ENCODE measurements at places on chromosomes 3 and 15.

- no peak for DNase-seq
Observed at GRCh38 chr15:41443275-41443674, 26.4 kb downstream of the RTF1 start.

GRCh38 chr3:96750094-96750767 lies 64.2 kb upstream of the EPHA6 start:
- no peak for DNase-seq

- no peak for DNase-seq
Observed at GRCh38 chr3:18097989-18098388, 327.1 kb downstream of the SATB1 start.

GRCh38 chr3:122184591-122184929 lies 1.1 kb downstream of the CASR start:
- no peak for DNase-seq

- DNase-seq, result no peak
Observed at GRCh38 chr15:93110502-93111040, 21.6 kb upstream of the RGMA start.

DNA sequence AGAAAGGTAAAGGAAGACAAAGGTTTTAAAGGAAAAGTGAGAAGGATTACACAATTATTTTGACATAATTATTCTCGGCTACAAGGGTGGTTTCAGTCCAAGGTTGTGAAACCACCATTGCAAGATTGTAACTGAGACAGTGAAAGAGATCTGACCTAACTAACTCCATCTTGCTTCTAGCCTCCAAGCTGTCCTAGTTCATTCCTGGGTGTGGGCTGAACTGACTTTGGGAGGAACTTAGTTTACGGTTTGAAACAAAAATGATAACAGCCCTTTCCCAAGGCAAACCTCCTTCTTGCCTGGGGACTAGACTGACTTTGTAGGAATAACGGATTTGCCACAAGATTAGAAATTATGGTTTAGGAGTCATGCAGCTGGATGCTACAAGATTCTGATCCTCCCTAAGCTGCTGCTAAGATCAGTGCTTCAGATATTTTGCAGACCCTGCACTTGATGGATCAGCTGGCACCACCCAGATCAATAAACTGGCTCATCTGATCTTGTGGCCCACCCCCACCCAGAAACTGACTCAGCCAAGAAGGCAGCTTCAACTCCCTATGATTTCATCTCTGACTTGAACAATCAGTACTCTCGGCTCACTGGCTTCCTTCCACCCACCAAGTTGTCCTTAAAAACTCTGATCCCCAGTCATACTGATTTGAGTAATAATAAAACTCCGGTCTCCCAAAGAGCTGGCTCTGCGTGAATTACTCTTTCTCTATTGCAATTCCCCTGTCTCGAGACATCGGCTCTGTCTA lies 57.7 kb upstream of the AADACL2 start:
- no peak for DNase-seq

- no peak for DNase-seq
Observed at GRCh38 chr3:77147836-77148578, 108.1 kb downstream of the ROBO2 start.

DNA sequence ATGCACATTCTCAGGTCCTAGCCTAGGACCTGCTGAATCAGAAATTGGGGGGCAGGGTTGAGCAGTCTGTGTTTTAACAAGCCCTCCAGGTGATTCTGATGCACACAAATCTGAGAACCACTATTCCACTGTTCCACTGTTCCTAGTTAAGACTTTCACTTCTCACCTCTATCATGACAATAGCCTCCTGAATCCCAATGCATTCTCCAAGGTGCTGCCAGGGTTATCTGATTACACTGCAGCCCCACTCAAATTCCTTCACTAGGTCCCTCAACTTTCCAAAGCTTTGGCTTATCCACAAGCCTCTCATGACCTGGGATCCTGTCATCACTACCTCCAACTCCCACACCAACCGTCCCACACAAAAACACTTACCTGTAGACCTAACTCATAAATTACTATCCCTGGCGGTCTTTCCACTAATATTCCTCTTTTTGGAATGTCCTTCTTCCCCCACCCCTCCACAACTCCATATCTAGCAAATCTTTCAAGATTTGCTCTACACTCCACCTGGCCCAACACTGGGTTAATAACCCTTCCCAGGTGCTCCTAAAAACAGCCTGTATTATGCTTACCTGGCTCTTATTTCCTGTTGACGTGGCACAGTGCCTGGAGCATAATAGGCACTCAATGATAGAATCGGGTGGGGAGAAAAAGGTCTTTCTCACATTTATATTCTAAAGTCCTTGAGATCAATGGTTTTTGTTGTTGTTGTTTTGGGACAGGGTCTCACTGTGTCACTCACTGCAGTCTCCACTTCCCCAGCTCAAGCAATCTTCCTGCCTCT lies 27.2 kb downstream of the TBL1XR1 start:
- no peak for DNase-seq

All from activated CD4-positive, alpha-beta T cell treated with anti-CD3 and anti-CD28 coated beads, Interleukin-2, amount 50 U/mL, for 1 hour (primary cell).